Activated CD4-positive, alpha-beta memory T cell treated with anti-CD3 and anti-CD28 coated beads for 36 hours (primary cell): ENCODE measurements at places on chromosomes 6 and 20. TPM values are rescaled to one million over a fixed set of nuclear protein-coding genes. Genes with fewer than 3 reads are reported as not detected.

DNA sequence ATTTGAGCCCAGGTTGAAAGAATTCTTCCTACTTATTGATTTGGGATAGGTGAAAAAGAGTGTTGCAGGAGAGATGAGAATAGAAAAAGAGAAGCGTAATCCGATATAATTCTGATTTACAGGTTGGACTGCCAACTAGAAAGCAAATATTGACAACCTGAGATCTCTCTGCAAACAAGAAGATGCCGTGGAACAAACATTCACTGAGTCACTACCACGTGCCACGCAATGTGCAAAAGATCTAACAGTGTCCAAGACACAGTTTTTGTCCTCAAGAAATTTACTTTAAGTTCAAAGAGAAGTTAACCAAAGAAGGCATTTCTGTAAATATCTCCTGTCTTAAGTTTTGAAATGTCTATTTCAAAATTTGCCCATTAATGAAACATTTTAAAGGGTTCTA is 578.0 kb upstream of the ARID1B start:
- DNase-seq: no peak

DNA sequence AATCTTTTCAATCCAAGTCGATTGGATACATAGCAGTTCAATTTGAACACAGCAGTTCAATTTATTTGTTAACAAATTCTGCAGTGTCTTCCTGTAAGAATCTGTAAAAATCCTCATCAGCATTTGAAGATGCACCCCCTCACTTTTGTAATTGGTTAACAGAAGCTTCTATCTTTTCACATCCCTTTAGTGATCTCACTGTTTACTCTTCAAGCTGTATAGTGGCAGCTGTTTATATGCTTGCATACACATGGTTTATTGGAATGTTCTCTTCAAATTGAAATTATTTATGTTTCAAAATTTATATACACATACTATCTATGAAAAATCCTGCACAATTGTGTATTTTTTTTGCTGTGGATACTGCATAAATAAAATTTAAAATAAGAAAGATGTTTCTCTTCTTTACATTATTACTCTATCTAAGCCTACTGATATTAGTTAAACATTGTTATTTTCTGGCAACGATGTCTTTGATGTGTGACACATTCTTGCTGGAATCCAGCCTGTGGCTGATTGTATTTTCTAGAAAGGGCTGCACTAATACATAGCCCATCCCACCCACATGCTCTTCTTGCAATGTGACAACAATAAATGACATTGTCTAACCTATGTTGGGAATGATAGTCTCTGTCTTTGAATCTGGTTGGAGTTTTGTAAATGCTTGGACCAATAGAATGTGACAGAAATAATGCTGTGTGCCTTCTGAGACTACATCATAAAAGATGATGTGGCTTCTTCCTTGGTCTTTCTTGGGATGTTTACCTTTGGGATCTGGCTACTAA is 573.0 kb downstream of the CD109 start:
- no peak for DNase-seq

DNA sequence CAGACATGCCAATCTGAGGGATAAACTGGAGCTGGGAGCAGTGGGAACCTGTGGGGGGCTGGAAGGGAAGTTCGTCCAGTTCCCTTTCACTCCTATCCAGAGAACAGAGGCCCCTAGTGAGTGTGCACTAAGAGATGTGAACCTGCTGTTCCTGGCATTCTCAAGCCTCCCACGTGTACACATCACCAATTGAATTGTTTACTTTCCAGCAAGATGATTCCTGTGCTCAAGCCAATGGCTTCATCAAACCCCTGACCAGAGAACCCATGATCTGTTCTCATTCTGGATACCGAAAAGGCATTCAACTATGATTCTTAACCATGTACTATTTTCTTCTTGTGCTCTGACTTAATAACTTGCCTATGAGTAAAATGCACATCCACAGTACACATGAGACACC is 10.2 kb upstream of the SLC22A3 start:
- DNase-seq: no peak

PFDN4 gene
- 40.3 TPM for total RNA-seq

MEI4 gene
- not detected for total RNA-seq
